ENCODE measurements at places on chromosomes 6 and 20.

DNA sequence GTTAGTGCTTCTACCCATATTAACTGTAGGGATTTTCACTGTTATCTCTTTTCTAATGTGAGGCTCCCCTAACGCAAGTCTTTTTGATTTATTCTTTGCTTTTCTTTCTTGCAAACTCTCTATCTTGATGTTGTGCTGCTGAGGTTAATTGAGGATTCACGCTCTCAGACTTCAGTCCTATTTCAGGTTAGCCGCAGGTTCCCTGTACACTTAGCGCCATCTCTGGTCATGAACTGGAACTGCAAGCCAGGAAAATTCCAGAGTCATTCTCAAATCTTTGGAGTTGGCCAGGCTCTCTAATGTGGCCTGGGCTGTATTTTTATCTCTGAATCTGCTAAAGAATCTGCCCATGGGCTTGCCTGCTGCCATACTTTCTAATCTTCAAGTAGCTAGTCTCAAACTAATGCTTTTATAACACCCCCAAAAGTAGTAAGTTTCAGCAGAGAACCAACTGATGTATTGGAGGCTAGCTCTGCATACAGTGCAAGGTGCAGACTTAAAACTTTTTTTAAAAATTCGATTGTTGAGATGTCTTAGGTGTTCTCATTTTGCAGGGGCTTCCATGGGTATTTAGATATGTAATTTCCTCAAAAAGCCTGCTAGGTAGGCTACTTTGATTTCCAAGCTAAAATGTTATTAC lies 91.1 kb upstream of the OPRM1 start:
- DNase-seq = peak; percentile 41

DNA sequence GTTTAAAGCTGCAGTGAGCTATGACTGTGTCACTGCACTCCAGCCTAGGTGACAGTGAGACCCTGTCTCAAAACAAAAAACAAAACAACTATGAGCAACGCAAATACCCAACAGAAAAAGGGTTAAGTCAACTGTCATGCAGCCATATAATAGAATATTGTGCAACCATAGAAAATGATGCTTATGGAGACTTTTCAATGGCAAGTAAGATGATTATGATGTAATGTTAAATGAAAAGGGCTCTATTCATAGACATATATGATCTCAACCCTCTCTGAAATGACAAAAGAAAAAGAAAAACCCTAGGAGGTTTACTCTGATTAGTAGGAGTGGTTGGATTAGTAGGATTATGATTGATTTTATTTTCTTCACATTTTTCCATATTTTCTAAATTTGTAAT lies 41.3 kb upstream of the TBC1D7 start:
- DNase-seq = no peak

GRCh38 chr6:52127957-52128356 lies 40.5 kb upstream of the PKHD1 start:
- no peak for DNase-seq

DNA sequence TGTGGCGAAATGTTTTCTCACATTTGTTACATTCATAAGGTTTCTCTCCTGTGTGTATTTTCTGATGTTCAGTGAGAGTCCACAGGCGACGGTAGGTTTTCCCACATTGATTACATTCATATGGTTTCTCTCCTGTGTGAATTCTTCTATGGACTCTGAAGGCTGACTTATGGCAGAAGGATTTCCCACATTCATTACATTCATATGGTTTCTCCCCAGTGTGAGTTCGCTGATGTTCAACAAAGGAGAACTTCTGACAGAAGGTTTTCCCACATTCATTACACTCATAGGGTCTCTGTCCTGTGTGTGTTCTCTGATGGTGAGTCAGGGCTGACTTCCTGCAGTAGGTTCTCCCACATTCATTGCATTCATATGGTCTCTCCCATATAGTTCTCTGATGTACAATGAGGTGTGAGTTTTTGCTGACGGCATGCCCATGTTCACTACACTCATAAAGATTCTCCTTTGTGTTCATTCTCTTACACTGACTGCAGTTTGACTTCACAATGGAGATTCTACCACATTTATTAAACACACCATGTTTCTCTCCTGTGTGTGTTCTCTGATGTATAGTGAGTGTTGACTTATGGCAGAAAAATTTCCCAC lies 11.9 kb downstream of the ZNF334 start:
- no peak for DNase-seq

- peak; percentile 77 for DNase-seq
These were observed 88.9 kb upstream of the ELOVL5 start for GRCh38 chr6:53437557-53438202.

- DNase-seq = peak; percentile 74
These were observed 271.8 kb downstream of the PRL start for GRCh38 chr6:22024973-22025467.

- peak; percentile 26 for DNase-seq
These were observed 366.8 kb upstream of the KHDRBS2 start for GRCh38 chr6:62652692-62653328.

- peak; percentile 43 for DNase-seq
These were observed 864.2 kb downstream of the KIF16B start for GRCh38 chr20:15708984-15709598.

DNA sequence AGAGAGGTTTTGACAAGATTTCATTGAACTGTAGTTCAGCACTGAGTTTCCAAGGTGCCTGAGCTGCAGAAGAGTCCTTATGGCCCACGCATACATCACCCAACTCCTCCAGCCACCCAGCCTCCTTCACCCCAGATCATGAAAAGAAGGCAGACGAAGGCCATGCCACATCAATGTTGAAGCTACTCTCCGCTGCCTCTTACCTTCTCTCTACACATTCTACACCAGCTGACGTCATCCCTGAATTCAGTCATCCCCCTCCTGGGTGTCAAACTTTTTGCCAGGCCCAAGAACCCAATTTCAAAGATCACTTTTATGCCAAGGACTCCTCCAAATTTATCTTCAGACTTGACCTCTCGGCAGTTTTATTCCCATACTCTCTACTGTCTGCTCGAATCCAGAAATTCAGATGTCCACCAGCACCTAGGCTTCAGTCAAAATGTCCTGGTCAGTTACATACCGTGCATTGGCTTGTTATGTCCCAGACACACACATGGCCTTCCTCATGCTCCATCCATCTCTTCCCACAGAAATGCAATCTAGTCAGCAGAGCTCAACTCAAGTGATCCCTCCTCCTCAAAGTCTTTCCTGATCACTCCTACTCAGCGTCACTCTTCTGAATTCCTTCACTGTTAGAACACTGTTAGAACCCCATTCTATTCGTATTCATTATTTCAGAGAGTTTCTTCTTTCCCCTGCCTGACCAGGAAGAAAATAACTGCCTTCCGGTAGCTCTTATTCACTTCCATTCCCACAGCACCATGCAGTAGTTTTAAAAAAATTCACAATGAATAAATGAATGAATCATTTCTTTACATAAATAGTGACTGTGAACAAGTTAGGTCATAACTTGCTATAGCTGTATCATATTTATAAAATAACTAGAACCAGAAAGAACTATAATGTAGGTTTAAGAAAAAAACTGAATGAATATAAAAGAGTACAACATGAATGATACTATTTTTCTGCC lies 11.5 kb downstream of the ATXN1 start:
- no peak for DNase-seq

DNA sequence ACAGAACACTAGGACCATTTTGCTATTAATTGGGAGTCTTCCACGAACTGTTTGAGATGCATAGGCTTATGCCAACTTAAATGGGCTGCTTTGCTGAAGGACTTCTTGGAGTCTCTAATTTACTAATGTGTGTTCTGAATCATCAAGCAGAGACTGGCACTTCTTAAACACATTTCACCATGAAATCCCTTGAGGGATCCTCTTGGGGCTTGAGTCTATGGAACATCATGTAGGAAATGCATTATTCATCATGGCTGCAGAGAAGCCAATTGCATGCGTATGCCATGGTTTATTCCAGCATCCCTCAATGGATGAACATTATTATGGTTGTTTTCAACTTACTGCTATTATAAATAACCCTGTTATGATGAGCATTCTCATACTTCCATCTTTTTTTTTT lies 73.4 kb downstream of the FGD2 start:
- no peak for DNase-seq

DNA sequence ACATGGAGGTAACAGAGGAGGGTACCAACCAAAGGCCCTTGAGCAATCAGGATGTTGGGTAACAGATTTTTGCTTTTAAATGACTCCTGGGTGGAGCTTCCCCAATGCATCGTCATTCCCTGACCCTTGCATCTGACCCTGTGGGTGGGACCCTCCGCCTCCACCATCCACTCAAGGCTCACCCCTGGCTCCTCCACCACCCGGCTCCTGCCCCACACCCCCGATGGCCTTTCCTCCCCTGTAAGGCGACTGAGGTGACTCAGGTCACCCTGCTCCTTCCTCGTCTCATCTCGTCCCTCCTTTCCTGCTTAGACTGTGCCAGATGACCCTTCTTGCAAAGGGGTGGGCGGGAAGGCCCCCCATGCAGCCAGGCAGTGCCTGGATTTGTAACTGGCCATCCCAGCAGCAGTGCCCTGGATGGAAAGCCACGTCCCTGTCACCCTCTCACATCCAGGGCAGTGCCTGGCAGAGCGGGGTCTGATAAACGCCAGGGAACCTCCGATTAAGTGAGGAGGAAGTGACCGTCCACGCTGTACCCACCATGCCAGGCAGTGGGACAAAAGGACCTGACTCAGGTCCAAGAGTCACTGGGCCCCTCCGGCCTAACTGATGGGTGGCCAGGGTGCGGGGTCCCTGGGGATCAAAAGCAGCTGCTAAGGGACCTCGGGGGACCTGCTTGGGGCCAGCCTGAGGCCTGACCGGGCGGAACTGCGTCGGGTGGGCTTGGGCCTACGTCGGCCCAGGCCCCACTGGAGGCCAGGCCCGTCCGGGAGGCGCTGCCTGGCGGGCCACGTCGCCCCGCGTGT lies 624 bp upstream of the NPEPL1 start:
- DNase-seq = peak; percentile 96

DNA sequence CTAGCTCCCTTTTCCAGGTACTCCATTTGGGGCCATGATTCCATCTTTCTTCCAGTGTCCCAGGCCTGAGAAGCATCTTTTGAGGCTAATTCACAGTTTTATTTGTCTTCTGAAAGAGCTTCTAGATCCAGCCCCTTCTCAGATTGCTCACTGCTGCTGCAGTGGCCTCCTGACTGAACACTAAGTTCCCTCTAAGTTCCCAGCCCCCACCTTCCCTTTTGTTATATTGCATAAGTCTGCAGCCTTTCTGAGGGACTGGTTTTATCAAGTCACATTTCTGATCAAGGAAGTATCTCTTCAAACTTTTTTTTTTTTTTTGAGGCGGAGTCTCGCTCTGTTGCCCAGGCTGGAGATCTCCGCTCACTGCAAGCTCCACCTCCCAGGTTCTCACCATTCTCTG lies 10.7 kb downstream of the MAPRE1 start:
- peak; percentile 90 for DNase-seq

GRCh38 chr6:37389857-37390256 lies 36.1 kb downstream of the RNF8 start:
- DNase-seq = no peak

DNA sequence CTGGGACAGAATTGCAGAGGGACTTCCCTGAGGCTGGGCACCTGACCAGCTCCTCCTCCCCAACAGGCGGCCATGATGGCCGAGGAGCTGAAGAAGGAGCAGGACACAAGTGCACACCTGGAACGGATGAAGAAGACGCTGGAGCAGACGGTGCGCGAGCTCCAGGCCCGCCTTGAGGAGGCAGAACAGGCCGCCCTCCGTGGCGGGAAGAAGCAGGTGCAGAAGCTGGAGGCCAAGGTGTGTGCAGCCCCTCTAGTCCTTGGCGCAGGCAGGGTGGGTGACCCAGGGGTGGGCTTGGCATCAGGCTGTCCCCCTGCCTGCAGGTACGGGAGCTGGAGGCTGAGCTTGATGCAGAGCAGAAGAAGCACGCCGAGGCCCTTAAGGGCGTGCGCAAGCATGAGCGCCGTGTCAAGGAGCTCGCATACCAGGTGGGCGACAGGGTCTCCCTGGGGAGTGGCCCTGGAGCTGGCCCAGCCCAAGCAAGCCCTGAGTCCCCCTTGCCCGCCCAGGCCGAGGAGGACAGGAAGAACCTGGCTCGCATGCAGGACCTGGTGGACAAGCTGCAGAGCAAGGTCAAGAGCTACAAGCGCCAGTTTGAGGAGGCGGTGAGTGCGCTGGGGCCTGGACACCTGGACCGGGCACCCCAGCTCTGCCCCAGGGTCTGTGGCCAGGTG lies 45.4 kb downstream of the MYH7B start:
- DNase-seq = no peak

GRCh38 chr20:51156041-51156982 lies 133.4 kb upstream of the KCNG1 start:
- no peak for DNase-seq

DNA sequence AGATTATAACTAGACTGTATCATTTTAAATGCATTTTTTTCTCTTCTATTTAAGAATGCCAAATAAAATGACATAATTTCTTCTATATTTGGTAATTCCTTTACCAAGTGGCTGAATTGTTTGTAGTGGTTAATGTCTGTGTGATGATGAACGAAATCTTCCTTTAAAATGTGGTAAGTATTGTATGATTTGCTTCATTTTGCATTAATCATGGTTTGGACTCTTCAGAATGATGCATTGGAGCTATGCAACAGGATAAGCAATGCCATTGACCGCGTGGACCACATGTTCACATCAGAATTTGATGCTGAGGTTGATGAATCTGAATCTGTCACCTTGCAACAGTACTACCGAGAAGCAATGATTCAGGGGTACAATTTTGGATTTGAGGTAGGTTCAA lies 99.6 kb downstream of the MAP3K4 start:
- DNase-seq = no peak

- DNase-seq = no peak
These were observed 537.9 kb upstream of the GJE1 start for GRCh38 chr6:141594874-141595273.

DNA sequence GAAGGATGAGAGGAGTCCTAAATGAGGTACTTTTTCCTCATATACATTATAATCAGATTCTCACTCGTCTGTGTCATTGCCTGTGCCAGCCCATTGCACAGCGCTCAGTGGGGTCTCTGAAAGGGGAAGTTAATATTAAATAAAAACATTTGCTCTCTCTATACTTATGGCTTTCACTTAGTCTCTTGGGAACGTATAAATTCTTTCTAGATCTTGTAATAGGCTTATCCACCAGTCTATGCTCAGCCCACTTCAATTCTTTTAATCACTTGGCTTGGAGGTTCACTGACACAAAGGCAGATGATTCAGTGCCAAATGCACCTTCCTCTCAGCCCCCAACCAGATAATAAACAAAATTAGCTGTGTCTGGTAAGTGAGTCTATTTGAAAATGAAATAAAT lies 164.3 kb upstream of the OGFRL1 start:
- DNase-seq = peak; percentile 33

GRCh38 chr6:47865206-47865605 lies 83.4 kb downstream of the OPN5 start:
- no peak for DNase-seq

DNA sequence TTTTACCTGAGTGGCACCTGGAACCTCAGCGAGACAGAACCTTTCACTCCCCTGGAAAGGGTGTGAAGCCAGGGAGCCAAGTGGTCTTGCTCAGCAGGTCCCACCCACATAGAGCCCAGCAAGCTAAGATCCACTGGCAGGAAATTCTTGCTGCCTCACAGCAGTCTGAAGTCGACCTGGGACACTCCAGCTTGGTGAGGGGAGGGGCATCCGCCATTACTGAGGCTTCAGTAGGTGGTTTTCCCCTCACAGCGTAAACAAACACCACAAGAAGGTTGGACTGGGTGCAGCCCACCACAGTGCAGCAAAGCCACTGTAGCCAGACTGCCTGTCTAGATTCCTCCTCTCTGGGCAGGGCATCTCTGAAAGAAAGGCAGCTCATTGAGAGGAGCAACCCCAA lies 134.7 kb upstream of the RSPO3 start:
- DNase-seq = no peak
